Activated CD4-positive, alpha-beta T cell treated with anti-CD3 and anti-CD28 coated beads, Interleukin-2, amount 10 ng/mL, durations not matched to agents 7 days and 5 days (primary cell): ENCODE measurements at places on chromosomes 4 and X.

- DNase-seq: no peak
Measured at GRCh38 chrX:153365670-153366069, 31.7 kb downstream of the ZNF275 start.

DNA sequence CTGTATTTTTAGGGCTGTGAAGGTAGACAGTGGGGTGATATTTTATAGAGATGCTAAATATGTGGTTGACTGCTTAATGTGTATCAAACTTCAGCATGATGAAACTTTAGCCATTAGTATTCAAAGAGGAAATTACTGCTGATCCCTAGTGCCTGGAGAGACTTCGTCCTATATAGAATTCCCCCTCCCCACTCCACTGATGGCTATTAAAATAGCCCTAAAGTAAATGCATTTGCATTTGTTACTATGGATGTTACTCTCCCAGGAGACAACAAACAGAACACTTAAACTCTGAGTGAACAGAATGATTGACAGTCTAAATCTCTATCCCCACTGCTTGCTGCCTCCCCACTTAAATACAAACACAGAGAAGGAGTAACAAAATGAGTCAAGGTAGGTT is 39.1 kb downstream of the ADGRL3 start:
- DNase-seq: no peak

- DNase-seq: no peak
Measured at GRCh38 chr4:185817403-185817818, 5.4 kb upstream of the SORBS2 start.

DNA sequence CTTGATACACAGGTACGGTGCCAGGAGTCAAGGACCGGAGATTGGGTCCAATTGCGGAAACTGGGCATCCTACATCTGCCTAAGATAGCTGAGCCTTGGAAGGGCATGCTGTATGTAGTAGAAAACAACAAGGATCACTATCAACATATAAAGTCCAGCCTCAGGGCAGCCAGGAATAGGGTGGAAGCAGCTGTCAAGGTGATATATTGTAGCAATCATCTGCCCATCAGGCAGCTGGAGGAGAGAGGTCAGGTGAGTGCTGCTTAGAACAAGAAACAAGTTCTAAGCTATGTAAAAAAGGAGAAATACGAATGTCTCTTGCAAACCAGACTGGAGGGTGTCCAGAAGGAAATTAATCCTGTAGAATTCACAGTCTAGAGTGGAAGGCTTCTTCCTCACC is 34.8 kb downstream of the KCNE5 start:
- DNase-seq: no peak

- no peak for DNase-seq
Measured at GRCh38 chrX:57406149-57406548, 119.6 kb downstream of the FAAH2 start.
